ENCODE measurements at places on chromosomes 6 and 20.

DNA sequence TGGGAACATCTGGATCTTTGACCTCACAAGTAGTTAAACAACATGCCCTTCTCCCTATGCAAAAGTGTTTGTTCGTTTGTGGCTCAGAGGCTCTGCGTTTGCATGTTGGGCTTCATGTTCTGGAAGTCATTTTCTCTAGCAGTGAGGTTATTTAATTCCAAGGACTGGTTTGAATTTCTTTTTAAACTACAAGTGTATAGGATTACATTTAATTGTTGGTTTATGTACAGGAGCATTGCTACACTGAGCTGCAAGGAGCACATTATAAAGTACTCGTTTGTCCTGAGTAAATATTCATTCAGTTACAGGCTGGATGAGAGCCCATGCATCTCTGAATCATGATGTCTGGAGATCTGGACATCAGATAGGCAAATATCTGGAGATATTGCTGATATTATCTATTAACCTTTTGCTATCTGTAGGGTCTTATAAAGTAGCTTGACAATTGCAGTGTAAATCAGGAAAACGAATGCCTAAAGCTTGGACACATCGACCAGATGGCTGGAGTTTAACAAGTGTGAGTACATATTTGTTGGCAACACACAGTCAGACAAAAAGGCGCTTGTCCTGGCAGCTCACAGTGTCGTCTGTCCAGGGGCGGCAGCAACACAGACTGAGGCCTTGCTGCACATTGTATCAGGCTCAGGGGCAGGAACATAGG, 84.6 kb downstream of the PDE7B start:
- no peak for DNase-seq

DNA sequence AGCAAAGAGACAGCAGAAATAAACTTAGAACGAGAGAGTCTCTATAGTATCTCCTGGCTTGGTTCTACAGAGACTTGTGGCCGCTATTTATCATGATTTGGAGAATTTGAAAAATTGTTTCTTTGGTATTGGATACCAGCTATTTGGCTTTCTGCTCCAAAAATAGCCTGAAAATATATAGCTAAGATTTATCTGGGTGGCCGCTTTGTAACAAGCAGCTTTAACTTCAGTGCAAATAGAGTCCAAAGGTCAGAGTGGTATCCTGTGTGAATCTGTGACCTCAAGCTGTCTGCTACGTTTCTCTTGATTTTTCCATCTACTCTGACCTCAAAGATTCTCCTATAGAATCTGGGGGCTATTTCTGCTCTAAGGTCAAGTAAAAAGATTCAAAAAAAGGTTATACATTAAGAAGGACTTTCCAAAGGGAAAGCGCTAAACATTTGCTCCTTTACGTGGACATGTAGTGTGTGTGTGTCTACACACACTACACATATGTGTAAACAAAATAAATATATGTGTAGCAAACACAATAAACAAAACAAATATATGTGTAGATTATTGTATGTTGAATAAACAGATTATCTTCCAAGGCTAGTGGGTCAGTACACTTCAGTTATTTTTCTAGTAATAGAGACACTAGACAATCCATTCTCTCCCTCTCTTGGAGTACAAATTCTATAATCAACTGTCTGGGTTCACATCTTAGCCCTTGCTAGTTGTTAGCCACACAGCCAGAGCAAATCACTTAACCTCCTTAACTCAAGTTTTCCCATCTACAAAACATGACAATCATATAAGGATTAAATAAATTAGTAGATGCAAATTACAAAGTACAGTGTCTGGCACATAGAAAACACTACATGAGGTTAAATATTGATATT, 40.8 kb downstream of the CHD6 start:
- no peak for DNase-seq

DNA sequence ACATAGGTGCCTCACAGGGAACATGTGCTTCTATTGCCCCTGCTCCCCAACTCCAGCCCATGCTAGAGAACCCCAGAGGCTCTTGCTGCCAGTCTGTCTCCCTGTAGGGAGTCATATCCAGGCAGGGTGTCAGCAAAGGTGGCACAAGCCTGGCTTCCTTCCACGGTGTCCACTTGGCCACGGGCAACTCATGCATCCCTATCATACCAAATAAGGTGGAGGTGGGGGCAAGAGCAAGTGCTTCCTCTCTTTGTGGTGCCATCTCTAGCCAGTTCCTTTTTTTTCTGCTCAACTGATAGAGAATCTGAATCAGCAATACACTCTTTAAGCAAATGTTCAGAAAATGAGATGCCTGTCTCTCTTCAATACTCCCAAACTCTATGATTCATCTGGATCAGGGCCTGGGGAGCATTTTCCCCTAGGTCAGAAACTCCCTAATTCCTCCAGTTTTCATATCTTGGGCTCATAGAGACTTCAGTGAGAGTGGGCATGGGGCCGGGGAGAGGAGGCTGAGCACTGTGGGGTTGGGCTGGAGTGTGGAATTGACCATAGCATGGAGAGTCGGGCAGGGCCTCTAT, 105.1 kb upstream of the GPR6 start:
- no peak for DNase-seq

DNA sequence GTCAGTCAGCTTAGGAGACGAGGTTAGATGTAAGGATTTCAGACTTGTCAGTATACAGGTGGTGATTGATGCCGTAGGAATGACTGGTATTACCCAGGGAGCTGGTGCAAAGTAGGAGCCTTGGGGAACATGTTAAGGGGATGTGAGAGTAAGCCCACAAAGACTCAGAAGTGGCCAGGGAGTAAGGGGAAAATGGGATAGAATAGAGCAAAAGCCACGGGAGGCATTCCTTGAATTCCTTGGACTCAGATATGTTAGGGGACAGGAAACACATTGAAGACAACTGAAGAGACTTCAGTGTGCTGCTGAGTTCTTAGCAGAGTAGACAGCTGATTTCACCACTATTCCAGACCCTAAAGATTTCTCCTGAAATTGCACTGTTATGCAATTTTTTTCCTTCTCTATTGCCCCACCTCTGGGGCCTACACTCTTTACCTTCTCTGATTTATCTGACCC, 1.2 kb upstream of the ACAT2 start:
- DNase-seq, result no peak

- no peak for DNase-seq
Observed at GRCh38 chr6:17932330-17932852, 55.0 kb downstream of the KIF13A start.

DNA sequence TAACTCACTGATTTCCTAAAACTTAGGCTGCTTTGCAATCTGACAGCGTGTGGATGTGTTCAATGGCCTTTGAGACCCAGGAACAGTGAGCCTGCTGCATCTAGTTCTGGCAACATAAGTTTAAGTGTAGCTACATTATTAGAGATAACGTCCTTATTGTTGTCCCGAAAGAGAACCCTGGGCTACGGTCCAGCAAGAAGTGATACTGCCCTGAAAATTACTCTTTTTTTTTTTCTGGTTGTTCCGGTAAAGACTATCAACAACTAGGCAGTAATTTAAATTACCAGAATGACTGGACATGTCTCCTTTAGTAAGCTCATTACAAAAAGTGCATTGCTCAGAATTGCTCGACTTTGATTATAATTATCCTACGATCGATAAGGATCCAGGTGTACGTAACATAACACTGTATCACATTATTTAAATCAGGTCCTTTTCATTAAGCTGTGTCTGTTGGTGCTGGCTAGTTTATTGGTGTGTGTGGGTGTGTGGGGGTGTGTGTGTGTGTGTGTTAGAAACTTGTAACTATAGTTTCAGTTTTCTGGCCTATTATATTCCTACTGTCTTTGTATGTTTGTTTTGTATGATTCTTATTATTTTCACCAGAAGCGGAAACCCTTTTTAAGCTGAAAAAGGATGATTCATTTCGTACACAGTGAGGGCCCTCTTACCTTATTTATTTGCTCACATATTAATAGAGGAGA, 3.0 kb downstream of the TSHZ2 start:
- no peak for DNase-seq

DNA sequence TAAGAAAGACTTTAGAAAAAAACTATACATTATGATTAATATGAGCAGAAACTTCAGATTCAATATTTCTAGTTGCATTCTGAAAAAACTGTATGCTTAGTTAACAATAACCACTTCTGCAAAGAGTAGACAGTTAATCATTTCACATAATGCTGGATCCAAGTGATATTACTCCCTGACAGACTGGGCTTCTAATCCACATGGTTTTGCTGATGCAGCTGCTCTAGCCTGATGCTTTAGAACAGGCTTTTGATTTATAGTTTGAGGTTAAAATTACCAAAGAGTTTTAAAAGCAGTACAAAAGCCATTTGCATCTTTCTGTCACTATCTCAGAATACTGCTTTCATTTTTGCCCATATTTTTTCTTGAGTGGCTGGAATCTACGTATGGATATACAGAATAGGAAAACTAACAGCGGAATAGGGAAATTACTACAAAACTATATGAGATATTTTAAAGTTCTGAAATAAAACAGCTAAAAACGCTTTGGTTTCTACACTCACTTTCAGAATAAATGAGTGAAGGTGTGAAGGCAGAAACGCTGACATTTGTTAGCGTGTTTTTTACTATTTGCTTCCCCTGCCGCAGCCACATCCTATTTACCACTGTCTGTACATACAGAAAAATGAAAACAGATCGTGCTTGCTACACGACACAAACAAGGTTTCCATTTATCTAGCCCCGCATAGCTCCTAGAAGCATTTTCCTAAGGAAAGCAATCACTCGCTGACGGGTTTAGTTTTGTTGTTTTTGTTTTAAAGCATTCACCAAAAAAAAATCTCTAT, 61.7 kb downstream of the METTL24 start:
- no peak for DNase-seq

DNA sequence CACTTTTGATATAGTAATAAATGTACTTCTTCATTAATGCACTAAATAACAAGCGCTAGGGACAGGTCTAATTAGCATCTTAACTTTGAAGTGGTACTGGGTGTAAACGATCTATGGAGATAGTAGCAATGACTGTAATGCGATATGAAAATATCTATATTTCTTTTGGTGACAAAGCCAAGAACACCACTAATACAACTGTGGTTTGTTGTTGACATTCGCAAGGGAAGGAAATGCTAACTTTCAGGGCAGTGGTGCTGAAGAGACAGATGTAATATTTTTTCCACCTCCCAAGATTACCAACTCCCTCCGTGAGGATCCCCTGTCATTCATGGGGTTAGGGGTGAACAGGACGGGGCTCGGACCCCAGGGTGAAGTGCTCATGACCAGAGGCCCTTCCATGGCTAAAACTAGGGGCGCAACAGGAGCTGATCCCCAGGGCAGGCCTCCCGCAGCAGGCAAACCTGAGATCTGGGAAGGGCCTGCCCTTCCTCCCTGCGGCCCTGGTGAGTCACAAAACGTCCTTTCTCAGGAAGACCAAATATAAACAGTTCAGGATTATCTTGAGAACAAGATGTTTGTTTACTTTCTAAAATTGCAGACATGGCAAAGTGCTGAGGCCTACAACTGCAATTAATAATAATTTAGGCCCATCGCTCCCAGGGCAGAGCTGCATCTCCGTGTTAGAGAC, 65.0 kb upstream of the TOX2 start:
- DNase-seq, result no peak

All from activated T-cell treated with anti-CD3 and anti-CD28 coated beads, Interleukin-2, amount 50 U/mL, for 1 hour (primary cell).